ENCODE measurements at places on chromosomes 5 and 9.

DNA sequence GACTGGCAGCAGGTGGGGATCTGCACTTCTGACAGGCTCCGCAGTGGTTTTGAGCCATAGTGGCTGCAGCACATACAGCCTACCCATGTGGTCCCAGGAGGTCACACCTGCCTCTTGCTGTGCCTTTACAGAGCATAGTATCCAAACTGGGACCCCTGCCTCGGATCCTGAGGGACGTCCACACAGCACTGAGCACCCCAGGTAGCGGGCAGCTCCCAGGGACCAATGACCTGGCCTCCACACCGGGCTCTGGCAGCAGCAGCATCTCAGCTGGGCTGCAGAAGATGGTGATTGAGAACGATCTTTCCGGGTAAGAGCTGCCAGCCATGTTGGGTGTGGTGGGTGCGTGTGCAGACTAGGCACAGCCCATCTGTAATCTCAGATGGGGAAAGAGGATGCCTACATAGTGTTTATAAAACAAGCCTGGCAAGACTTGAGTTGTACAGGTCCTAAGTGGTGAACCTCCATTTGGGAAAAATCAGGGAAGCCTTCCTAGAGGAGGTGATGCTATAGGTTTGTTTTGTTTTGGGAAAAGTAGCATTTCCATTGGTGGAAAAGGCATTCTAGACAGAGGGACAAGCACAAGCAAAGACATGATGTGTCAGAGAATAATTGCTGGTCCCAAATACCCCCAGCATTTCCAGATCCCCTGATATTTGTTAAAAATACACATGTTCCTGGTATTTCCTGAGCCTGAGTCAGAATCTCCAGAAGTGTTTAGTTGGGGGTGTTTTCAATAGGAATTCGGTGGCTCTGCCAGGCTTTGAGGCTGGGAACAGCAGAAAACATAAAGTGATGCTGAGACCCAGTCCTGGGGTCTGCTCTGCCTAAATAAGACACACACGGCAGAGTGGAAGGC lies 119.2 kb downstream of the DAB2IP start:
- DNase-seq = no peak

- DNase-seq = no peak
Measured at GRCh38 chr5:59506285-59506877, 387.1 kb downstream of the PDE4D start.

DNA sequence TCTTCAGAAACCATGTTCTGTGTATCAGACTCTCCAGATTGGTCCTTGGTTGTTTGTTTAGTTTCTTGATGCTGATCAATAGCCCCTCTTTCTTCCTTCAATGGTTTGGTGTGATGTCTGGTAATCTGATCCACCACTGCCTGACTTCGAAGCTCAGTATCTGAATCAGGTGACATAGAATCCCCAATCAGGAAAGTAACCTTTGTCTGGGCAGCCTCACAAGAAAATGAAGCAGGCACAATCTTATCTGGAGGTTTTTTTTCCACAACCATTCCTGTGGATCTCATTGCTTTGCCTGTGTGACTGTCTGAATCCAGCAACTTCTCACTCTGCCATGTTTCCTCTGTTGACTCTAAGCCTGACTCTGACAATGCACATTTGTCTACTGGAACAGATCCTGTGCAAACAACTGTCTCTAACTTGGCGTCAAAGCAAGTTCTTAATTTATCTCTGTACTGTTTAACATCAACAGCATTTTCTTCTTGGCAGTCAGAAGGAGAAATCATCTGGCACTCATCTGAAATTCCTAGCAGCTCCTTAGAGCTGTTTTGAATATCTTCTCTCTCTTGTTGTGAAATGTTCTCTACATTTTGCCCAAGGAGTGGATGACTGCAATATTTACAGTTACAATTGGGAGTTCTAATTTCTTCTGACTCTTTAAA lies 37.1 kb upstream of the RAPGEF6 start:
- no peak for DNase-seq

- DNase-seq = no peak
Measured at GRCh38 chr9:134647359-134648080, 5.9 kb downstream of the COL5A1 start.

- peak; percentile 58 for DNase-seq
Measured at GRCh38 chr9:93098236-93098946, 2.4 kb downstream of the CARD19 start.

DNA sequence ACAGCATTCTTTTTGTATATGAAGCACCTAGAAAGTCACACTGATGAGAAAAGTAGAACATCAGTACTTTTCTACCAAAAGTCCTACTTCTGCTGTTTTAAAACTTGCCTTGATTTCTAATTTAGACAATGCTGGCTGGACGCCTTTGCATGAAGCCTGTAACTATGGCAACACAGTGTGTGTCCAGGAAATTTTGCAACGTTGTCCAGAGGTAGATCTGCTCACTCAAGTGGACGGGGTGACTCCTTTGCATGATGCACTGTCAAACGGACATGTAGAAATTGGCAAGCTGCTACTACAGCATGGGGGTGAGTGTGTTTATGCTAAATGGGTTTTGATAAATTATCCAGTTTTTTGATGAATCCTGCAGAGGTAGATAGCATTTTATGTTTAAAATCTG lies 73.5 kb downstream of the SLF1 start:
- DNase-seq = no peak

DNA sequence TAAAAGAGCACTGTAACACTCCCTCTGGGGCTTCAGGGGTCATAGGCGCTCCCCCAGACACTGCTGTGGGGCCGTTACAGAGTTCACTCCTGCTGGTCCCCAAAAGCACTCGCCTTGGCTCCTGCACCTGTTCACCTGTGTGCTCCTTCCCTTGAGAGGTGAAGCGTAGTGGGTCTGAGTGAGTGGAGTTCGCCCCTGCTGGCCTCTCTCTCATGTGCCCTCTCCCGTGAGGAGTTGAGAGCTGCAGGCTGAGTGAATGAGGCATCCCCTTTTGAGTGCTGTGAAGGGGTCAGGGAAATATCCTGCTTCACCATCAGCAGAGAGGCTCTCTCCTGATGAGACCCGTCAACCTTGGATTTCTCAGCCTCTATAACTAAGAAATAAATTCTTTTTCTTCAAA lies 134.6 kb upstream of the TUT7 start:
- no peak for DNase-seq

- no peak for DNase-seq
Measured at GRCh38 chr5:131210151-131210510, 39.4 kb downstream of the LYRM7 start.

DNA sequence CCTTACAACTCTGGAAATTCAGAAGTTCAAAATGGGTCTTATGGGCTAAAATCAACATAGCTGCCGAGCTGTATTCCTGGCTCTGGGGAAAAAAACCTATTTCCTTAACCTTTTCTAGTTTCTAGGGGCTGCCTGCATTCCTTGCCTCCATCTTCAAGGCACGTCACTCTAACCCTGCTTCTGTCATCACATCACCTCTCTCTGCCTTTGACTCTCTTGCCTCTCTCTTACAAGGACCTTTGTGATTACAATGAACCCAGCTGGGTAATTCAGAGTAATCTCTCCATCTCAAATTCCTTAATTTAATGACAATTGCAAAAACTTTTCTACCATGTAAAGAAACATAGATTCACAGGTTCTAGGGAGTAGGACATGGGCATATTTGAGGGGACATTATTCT lies 103.1 kb upstream of the SMC2 start:
- no peak for DNase-seq

- peak; percentile 47 for DNase-seq
Measured at GRCh38 chr5:142783601-142784341, 13.6 kb downstream of the ARHGAP26 start.

- DNase-seq = no peak
Measured at GRCh38 chr5:181107699-181108098, 23.3 kb downstream of the OR2V1 start.

DNA sequence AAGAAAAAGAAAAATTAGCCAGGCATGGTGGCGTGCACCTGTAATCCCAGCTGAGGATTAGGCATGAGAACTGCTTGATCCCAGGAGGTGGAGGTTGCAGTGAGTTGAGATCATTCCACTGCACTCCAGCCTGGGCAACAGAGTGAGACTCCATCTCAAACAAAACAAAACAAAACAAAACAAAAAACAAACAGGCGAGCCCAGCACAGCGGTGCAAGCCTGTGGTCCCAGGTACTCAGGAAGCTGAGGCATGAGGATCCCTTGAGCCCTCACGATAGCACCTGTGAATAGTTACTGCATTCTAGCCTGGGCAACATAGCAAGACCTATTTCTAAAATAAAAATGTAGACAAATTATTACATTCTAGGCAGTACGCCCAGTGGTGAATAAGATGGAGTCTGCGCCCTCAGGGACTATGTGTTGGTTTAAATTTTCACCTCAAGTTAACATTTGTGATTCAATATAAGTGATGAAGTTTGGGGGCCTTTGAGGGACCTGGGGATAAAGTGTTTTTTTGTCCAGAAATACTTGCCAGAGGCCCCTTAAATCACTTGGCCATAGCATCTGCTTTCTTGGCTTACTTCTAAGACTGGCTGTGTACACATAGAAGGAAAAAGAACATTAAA lies 3.4 kb upstream of the GAPVD1 start:
- no peak for DNase-seq

DNA sequence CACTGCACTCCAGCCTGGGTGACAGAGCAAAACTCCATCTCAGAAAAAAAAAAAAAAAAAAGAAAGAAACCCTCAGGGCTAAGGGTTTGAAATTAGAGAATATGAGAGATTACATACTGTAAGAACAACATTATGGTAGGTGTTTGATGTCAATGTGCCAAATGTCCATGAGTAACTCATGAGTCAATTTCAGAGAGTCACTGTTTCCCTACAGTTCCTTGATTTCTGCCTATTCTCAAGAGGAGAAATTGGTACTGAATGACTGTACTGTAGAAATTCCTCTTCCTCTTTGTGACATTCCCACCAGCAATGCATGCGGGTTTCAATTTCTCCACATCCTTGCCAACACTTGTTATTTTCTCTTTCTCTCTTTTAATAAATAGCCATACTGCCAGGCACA lies 35.2 kb downstream of the MARVELD2 start:
- DNase-seq = no peak

- DNase-seq = no peak
Measured at GRCh38 chr5:36535859-36536615, 70.4 kb upstream of the SLC1A3 start.

- no peak for DNase-seq
Measured at GRCh38 chr5:107926121-107926520, 255.4 kb upstream of the EFNA5 start.

GRCh38 chr9:85061969-85062368 lies 392.4 kb downstream of the NTRK2 start:
- no peak for DNase-seq

DNA sequence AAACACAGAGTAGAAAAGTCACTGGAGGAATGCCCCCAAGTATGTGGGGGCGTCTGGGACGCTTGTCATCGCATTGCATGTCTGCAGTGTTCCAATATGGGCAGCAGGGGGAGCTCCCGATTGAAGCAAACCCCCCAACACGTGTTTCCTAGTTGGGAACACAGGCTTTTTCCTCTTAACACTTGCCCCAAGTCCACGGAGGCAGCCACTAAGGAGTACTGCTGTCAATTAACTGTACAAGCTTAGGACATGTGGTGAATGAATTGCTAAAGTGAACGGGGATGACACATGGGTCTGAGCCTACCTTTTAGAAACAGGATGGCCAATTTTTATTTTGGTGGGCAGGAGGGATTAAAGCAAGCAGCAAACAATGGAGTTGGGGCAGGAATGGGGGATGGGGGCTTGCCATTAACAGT lies 2.2 kb downstream of the GABRB2 start:
- no peak for DNase-seq

DNA sequence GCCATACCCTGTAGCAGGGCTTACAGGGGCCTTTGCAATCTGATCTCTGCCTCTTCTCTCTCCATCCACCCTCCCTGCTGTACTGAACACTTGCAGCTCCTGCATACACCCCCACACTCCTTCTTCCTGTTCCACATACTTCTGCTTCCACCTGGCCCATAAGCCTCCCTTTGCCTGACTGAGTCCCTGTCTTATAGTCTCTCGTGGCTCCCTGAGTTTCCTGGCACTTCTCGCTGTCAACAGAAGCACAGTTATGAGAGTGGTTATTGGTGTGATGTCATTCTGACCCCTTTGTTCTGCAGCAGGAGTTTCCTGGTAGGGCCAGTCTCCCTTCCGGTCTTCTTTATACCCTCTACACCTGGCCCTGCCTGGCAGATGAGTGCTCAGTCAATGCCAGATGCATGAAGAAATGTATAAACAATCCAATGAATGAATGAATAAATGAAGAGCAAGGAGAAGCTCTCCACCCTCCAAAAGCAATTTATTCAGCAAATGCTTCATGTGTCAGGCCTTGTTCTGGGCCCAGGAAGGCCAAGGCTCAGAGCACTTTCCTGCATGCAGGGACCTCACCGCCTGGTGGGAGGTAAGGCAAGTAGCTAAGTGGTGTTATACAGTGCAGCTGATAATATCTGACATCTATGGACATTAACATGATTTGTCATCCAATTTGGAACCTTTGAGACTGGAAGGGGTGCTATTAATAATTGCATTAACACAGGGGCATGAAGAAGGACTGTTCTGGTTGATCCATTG lies 20.5 kb upstream of the CSF1R start:
- no peak for DNase-seq

- no peak for DNase-seq
Measured at GRCh38 chr5:134383980-134384697, 12.8 kb downstream of the UBE2B start.

DNA sequence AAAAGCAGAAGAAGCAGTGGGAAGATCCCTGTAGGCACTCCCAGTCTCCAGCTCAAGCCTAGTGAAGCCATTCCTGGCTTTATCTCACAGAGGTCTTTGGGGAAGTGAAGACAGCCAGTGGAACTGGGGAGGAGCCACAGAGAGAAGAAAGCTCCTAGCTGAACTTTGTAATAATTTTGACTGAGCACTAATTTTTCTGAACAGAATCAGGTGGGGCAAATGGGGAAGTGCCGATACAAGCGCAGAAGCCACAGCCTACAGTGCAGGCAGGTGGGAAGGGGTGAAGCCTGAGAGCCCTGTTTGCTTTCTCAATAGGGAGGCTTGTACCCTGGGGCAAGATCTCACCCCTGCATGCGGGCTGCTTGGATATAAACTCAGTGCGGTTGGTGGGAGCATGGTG lies 48.4 kb upstream of the SNAPC3 start:
- no peak for DNase-seq

- no peak for DNase-seq
Measured at GRCh38 chr9:138033950-138034349, 156.4 kb downstream of the CACNA1B start.

DNA sequence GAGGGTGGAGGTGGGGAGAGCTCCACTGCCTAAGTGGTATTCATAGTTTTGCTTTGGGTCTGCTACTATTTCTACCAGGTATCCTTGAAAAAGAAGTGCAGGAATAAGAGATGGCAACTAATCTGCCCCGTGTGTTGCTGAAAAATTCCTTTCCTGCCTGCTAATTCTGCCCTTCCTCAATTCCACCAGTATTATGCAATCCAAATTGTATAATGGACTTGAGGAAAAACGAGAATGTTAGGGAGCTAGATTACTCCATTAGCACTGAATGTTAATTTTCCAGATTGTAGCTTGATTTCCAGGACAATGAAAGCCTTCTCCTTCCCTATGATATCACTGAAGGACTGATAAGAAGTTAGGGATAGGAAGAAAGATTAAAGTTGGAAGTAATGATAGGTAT lies 16.9 kb downstream of the ADAM19 start:
- no peak for DNase-seq

- peak; percentile 46 for DNase-seq
Measured at GRCh38 chr9:125747053-125747764, at the start of gene PBX3. TSS of gene PBX3 (plus strand) at chr9:125747373.

GRCh38 chr5:65674749-65675148 lies 47.2 kb downstream of the SGTB start:
- no peak for DNase-seq
